ENCODE measurements at places on chromosomes 3 and 15.

DNA sequence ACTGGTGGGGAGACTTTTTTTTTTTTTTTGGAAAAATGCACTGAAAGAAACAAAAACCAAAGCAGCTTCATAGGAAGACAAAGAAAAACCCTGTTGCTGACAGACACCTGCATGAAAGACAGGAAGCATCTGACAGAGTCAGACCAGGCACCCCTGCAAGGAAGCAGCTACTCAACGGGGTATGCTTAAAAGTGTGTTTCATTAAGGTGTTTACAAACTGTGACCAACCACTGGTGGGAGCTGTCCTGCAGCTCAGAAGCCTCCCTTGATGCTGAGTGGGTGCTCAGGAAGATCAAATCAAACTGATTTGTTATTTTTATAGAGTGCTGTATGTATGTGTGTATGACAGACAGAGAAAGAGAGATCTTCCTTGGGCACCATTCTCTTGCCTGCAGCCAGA lies 34.7 kb upstream of the AGBL1 start:
- no peaks in the 10 kb centered on the region for H3K36me3 ChIP-seq
- H3K4me3 ChIP-seq, result no peak overlapping the region
- H3K27ac ChIP-seq, result no peak overlapping the region
- H3K4me1 ChIP-seq, result peaks cover 8% of the 10 kb centered on the region

DNA sequence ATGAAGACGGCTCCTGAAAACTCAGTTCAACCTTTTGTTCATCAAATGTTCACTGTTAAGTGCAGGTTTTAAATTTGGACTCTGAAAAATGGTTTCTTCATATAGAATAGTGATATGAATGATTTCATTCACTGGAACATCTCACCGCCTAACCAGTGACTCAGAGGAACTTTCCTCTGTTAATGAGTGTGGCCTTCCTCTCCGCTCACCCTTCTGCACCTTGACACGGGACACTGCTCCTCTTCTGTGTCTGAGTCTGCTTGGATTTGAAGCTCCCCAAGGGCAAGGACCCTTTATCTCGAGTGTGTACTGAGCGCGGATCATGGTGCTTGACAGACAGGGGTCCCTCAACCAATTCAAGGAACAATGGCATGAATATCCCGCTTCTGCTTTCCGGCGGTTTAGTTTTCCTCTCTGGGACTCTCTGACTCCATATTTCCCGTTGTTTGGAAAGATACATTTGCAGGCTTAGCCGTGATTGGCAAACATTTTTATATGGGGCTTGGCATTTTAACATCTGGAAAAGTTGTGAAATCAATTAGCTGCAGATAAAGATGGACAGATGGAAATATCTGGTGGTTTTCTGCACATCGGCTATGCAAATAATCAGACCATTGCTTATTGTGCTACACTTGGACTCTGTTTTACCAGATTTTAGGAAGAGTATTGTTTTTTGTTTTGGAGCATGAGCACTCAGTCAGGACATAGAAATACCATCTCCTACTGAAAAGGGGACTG lies 20.9 kb downstream of the KBTBD8 start:
- no peaks in the 10 kb centered on the region for H3K36me3 ChIP-seq
- no peak overlapping the region for H3K4me3 ChIP-seq
- H3K27me3 ChIP-seq, result peaks cover 9% of the 10 kb centered on the region
- peaks cover 19% of the 10 kb centered on the region for H3K4me1 ChIP-seq

DNA sequence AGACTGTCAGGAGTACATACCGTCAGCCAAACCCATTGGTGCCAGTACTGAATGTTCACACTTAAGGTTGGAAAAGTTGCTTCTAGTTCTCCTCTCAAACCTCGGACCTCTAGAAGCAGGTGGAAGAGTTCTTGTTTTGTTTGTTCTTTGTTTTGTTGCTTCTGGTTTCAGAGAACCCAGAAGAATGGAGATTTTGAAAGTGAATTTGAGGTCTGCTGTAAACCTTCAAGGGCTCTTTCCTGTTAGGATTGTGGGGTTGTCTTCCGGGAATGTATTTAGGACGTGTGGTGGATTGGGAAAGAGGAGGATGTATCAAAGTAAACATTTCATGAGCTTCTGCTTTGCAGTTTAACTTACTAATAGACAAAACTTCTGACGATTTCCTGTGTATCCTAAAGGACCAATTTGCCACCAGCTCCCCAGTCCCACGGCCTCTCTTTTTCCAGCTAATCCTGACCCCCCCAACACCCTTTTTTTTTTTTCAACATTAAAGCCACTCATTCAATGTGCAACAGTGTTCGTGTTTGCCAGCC lies 50.3 kb downstream of the FILIP1L start:
- no peak overlapping the region for H3K27ac ChIP-seq
- no peaks in the 10 kb centered on the region for H3K27me3 ChIP-seq
- DNase-seq, result no peak
- H3K4me1 ChIP-seq, result peaks cover 9% of the 10 kb centered on the region

- peaks cover 21% of the 10 kb centered on the region for H3K36me3 ChIP-seq
- no peak for DNase-seq
- no peak overlapping the region for H3K4me3 ChIP-seq
- H3K4me1 ChIP-seq, result peaks cover 18% of the 10 kb centered on the region
- H3K27ac ChIP-seq, result peak overlapping the region; percentile 57
Measured at GRCh38 chr3:141440942-141441341, 45.9 kb upstream of the RASA2 start.
